T-helper 22 cell (primary cell): ENCODE measurements at places on chromosomes 7 and 10.
A peak's percentile ranks its signal among the peaks of the same experiment; 100 is the strongest.

GRCh38 chr10:131174651-131175540, 136.6 kb downstream of the TCERG1L start:
- no peak for DNase-seq

- no peak for DNase-seq
These were observed 271.2 kb downstream of the SUGCT start for GRCh38 chr7:40405991-40406390.

DNA sequence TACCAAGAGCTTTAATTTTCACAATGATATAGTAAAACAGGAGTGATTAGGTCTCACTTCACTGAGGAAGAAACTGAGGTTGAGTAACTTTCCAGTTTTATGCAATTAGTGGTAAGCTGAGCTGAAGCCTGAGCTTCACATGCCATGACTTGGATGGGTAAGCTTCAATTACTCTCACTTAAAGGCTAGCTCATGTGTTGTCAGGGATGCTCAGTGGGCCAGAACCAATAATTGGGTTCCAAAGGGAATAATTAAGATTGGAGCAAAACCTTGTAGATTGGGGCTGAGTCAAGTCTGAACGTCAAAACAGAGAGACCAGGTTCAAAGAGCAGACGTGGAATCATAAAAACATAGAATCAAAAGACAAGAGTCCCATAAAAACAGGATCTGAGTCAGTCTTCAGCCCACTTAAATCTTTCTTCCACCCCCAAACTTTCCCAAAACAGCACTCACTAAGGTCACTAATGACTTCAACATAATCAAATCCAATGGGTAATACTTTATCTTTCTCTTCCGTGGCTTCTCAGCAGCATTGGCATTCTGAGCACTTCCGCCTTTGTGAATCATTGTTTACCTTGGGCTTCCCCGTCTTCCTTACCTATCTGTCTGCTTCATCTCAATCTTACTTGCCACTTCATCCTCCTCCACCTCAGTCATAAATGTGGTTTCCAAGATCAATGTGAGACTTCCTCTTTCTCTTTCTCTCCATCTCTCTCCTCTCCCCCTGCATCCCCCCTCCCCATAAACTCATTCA, 23.0 kb upstream of the EGFR start:
- no peak for DNase-seq

DNA sequence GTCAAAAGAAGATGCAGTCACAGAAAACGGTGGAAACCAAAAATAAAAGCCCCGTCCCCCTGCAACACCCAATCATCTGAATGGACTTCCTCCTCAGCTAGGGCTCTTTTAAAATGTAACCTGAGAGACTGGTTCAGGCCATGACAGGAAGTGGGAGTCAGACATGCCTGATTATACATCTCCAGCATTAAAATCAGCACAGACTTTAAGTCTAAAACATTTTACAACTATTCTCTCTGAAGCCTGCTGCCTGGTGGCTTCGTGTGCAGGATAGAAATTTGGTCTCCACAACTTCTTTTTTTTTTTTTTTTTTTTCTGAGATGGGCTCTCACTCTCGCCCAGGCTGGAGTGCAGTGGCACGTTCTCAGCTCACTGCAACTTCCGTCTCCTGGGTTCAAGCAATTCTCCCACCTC, 30.3 kb downstream of the HACD1 start:
- no peak for DNase-seq

DNA sequence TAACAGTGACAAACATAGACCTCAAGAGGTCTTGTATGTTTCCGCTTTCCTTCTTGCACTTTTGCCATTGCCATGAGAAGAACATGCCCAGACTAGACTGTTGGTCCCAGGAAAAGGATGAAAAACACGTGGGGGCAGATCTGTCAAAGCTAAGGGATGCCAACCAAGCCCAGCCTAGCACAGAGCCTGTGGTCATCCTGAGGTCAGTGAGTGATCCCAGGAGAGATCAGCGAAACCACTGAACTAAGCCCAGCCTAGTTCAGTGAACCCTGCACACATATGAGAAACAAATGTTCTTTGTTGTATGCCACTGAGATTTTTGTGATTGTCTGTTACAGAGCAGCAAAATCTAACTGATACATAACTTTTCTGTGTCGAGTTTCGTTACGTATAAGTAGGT, 718.8 kb downstream of the MAGI2 start:
- DNase-seq, result no peak

DNA sequence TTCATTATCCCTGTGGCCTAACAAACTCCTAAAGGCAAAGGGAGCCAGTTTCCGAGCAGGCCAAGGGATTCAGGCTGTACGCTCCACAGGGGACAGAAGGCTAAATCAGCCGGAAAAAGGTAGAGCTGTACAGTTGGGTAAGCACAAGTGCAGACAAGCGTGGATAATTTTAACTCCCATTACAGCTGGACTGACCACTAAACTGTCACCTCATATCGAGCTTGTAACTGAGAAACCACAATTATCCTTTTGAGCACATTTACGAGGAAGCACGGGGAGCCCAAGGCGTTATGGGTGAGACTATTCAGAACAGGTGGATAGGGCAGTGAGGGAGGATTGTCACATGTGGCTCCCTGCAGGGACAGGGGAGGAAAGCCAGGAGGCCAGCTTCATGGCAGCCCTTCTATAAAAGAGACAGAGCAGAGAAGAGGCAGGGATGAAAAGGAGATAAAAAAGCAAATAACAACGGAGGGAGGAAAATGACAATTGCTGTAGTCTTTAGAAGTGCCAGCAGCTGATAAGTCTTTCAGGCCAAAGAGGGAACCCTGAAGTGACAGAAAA, 288.0 kb downstream of the FGFR2 start:
- no peak for DNase-seq

- DNase-seq, result no peak
These were observed 3.6 kb downstream of the TBATA start for GRCh38 chr10:70781461-70782051.

DNA sequence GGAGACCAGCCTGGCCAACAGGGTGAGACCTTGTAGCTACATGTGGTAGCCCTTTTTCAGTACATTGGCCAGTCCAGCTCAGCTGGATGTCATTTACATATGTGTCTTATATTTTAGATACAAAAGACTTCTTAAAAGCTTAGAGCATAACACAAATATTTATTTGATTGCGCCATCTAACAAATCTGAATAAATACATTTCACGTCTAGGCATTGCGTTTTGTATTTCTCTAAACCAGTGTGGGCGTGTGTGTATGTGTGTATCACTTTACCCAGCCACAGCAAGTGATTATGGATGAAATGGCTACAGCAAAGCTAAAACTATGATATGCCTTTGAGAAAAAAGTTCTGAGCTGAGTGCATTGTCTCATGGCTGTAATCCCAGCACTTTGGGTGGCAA, 14.0 kb downstream of the RABGEF1 start:
- DNase-seq, result no peak

DNA sequence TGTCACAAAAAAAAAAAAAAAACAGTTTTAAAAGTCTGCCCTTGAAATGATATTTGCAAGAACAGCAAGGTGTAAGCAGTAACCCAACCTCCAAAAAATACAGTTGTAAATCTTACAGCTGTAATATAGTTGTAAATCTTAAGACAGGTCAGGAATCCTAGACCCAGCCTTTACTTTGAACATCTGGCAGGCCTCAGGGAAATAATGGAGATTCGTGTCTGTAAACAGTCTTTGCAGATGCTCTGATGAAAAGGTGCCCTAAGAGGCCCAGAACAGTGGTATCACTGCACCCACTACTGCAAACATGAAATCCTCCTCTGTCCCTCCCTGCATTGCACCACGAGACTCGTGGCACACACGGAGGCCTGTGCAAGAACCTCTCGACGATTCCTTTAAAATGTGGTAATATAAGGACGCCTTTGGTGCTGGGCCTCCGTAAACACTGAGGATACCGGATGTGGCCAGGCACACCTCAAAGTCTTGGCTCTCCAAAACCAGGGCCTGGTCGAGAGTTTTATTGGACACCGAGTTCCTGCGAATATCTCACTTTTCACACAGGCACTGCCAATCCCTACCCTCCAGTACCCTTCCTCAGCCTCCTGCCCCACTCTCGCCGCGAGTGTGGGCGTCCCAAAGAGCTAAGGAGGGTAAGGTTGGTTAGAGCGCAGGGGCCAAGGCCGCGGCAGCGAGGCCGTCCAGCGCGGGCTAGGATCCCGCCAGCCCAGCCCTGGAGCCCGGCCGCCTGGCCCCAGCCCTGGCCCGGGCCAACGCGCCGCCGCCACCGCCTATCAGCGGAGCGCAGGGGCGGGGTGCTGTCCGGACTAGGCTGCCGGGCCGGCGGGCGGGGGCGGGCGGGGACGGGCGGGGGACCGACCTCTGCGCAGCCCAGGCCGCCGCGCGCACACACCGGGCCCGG, at the start of gene REEP3:
Gene REEP3 (plus strand): TSS at position 902 of the 916 bp plus-strand sequence. CDS start 145 bp downstream, outside the sequence.
- peak; percentile 25 for DNase-seq

GRCh38 chr7:85529201-85529600, 342.3 kb upstream of the SEMA3D start:
- no peak for DNase-seq

- DNase-seq, result no peak
These were observed 214.9 kb downstream of the LRMDA start for GRCh38 chr10:75646218-75646915.

- no peak for DNase-seq
These were observed 132.1 kb downstream of the TACC2 start for GRCh38 chr10:122121059-122121458.

- DNase-seq, result no peak
These were observed 46.8 kb downstream of the FAM107B start for GRCh38 chr10:14727924-14728323.

DNA sequence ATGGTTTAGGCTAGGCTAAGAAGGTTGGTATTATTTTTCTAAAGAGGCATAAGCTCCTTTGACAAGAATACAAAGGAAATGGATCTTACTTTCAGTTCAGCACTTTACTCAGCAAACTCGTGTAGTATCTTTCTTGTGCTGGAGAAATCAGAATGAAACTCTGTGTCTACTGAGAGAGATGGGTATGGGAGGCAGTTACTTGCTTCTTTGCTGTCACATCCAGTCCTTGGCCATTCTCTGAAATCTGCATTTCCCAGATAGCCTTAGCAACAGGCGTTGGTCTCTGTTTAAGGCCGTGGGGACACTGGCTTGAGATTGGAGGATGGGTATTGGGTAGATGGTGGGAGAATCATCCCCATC, 180.5 kb downstream of the NRP1 start:
- DNase-seq, result no peak

- DNase-seq, result no peak
These were observed 3.7 kb downstream of the COL17A1 start for GRCh38 chr10:104081998-104082397.

DNA sequence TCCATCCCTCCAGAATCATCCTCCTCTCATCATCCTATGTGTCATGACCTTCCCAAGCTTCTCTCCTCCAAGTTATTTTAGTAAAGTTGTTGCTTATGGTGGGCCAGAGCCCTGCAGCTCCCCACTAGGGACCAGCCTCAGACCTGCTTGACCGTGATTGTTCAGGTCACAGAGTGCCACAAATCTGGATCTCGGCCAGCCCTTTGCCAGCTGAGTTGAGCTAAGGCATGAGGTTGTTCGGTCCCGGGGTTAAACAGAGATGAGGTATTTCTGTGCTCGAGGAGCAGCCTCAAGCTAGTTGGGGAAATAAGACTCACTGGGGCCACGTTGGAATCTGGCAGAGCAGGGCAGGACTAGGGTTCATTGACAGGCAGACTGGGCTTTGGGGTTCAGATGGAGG, 66.3 kb upstream of the PPIF start:
- DNase-seq, result no peak

- no peak for DNase-seq
These were observed 611.9 kb downstream of the PTPRN2 start for GRCh38 chr7:157975401-157976372.

GRCh38 chr10:69453795-69454194, 2.5 kb downstream of the TSPAN15 start:
- no peak for DNase-seq
